Stimulated activated CD4-positive, alpha-beta T cell treated with anti-CD3 and anti-CD28 coated beads, TNF-alpha, amount 100 ng/mL, for 1 hour (primary cell): ENCODE measurements at places on chromosomes 5 and 9.

- DNase-seq, result no peak
These were observed 375.7 kb downstream of the CAAP1 start for GRCh38 chr9:26516773-26517343.

GRCh38 chr5:173644673-173645436 lies 28.4 kb upstream of the BOD1 start:
- no peak for DNase-seq

DNA sequence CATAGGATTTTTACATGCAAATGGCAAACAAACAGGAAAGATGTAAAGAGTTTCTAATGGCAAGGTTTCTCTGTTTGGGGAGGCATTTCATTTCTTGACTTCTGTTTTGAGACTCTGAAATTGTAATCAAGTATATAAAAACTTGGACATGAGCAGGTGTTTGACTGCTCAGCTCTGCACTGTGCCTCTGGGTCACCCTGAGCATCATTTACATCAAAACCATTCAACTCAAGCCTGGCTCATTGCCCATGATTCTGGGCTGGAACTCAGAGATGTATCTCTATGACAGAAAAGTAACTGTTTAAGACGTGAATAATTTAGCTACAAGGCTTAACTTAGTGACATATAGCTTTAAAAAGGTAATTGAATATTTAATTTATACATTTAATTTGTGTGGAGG lies 1402.4 kb upstream of the NUDT12 start:
- no peak for DNase-seq

DNA sequence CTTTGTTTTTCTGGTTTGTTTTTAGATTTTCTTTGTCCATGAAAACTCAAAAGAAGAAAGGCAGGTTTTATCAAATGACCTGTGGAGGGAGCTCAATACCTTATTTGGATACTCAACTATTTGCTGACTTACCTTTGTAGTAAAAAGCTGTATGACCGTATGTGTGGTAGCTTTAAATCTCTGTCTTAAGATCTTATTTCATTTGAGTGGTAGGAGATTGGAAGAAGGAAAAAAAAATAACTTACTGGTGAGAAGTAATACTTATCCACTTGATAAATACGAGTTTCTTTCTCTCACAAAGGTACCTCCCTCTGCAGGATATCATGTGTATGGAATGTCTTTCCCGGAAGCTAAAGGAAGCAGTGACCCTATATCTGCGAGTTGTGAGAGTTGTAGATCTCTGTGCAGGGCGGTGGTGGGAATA lies 15.0 kb downstream of the FBXO38 start:
- DNase-seq, result no peak

- no peak for DNase-seq
These were observed 41.3 kb upstream of the MIER3 start for GRCh38 chr5:56993241-56993640.

GRCh38 chr9:89391585-89391984 lies 73.3 kb downstream of the SECISBP2 start:
- no peak for DNase-seq

GRCh38 chr5:133475986-133476385 lies 136.4 kb downstream of the FSTL4 start:
- no peak for DNase-seq

DNA sequence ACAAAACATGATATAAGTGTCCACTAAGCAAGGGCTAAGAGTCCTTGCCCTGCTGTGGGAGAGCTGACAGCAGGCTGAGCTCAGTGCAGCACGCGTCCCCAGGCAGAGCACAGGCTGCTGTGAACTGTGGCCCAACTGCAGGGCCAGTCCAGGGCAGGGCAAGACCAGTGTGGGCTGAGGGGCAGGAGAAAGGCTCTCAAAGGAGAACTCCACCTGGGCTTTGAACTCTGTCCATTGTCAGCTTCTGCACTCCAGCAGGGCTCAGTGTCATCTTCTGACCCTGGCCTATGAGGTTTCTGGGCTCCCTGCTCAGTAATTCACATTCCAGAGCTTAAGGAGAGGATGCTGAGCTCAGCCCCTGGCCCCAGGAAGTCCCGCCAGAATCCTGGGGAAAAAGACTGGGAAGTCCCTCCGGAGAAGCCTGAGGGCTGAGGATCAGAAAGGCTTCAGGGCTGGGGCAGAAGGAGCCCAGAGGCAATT lies 37.4 kb downstream of the LHFPL2 start:
- no peak for DNase-seq

GRCh38 chr9:127873886-127874285 lies 3.6 kb downstream of the AK1 start:
- DNase-seq, result no peak

GRCh38 chr9:16535555-16535954 lies 334.9 kb downstream of the BNC2 start:
- no peak for DNase-seq

DNA sequence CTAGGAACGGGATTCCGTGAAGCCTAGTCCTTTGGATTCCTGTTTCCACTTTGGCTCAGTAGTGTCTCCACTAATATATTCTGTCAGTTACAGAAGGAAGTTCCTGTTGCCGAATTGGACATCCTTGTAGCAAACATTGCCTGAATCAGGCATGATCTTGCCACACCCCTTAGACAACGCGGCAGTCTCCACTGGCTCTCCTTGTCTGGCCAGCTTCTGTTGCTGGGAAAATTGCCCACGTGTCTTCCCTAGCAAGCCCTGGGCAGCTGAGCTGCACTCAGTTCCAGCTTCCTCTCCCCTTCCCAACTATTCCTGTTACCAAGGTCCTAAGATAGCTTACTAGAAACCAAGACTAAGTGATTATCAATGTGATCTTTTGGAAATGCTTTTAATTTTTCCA lies 316.6 kb upstream of the RIOK2 start:
- DNase-seq, result no peak

DNA sequence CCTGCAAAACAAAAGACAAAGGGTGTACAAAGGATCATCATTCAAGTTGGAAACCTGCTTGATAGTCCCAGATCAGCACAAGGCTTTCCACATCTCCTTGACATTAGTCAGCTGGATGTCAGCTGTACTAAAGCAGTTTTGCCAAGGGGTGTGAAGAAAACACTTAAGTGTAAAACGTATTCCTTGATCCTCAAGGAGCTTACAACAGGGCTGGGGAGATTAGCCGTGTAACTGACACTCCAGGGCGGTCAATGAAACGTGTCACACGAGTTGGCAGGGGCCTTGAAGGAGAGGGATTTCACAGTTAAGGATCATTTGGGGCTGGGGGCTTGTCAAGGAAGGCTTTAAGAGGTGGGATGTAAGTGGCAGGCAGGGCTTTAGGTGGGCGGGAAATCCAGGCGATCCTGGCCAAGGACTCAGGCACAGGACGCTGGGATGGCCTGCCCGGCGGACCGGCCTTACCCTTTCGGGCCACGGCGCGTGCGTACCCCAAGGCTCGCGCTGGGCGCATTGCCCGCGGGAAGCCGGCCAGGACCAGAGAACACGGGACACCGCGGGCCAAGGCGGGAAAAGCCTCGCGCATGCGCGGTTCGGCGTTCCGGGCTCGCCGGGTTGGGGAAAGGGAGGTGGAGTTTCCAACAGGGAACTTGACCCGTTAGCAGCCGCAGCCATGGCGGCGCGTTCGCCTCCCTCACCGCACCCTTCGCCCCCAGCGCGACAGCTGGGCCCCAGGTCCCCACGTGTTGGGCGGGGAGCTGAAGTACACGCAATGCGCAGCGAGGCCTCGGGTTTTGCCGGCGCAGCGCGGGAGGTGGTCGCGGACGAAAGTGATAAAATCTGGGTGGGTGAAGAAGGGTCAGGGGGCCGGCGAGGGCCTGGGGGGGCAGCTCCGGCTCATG lies at the start of gene CNTLN:
TSS of gene CNTLN (plus strand) at position 645 of the 899 bp plus-strand sequence. CDS start at position 671, 26 bp downstream.
- no peak for DNase-seq

DNA sequence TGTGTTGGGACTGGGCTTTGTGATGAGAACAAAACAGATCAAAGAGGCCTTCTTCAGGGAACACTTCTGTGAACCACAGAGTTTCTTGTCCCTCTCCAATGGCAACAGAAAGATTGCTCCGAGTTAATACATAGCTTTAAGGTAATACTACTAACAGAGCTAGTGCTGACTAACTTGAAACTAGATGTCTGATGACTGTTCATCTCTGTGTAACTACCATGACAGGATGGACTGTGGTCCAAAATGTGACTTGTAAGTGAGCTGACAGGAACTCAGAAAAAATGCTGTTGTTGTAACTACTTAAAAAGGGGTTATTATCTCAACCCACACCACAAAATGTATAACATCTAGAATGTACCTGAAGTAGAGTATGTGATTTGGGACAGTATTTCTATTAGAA lies 630.2 kb upstream of the DMAC1 start:
- DNase-seq, result no peak

DNA sequence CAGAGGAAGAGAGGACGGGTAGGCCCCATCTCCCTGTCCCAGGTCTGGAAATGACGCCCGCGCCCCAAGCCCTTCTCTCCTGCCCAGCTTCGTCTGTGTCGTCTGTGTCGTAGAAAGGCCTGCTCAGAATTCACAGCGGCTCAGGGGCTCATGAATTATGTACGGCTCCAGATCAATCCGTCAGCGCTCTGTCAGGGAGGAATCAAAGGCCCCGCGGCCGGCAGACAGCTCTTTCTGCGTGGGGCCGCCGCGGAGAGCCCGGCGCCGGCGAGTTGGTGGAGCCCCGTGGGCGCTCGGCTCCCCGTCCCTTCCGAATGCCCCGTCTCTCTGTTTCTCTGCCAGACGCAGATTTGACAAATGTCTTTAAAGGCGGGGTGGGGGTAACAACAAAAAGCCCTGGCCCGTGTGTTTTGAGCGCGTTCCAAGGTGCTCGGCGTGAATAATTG lies 83.8 kb upstream of the RAPGEF1 start:
- DNase-seq, result no peak

GRCh38 chr9:80082213-80082612 lies 510.4 kb downstream of the TLE4 start:
- DNase-seq, result no peak
